Activated CD4-positive, CD25-positive, alpha-beta regulatory T cell treated with anti-CD3 and anti-CD28 coated beads, Interleukin-2, amount 50 U/mL, for 16 hours (primary cell): ENCODE measurements at places on chromosomes 11 and 22.

DNA sequence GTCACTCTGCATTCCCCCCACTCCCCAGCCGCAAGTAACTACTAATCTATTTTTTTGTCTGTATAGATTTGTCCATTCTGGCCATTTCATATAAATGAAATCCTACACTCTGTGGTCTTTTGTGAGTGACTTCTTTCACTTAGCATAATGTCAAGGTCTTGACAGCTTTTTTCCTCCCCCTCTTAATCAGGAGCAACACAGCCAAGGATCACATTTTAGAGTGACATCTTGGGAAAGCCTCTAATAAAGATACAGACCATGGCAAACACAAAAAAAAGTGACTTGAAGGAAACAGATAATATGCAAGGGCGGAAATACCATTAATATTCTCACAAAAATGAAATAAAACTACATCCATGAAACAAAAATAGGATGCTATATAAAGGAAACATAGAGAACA, 43.9 kb downstream of the RAB30 start:
- DNase-seq: no peak

DNA sequence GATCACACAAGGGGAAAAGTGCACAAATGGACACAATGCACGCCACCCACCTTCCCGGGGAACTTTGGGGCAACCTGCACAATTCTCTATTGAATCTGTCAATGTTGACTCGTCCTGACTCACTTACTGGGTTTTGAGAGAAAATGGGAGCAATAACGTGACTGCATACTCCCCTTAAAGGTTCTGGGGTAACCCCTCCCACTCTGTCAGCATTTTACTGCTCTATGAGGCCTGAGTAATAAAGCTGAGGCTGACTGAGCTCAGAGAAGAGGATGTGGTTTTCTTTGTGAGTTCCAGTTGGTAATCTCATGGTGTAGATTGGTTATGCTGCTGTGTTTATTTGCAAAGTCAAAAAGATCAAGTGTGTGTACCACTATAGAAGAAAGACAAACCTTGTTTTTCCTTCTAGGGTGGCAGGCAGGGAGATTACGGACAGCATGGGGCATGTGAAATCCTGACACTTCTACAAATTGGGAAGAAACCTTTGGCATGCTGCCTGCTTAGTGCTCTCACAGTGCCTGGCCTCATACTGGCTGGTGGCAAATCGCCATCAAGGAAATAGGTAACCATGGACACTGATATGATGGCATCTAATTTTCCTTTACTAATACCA, 16.1 kb upstream of the APOA1 start:
- DNase-seq: peak; percentile 55

GRCh38 chr11:76752321-76753143, 30.6 kb upstream of the TSKU start:
- no peak for DNase-seq

DNA sequence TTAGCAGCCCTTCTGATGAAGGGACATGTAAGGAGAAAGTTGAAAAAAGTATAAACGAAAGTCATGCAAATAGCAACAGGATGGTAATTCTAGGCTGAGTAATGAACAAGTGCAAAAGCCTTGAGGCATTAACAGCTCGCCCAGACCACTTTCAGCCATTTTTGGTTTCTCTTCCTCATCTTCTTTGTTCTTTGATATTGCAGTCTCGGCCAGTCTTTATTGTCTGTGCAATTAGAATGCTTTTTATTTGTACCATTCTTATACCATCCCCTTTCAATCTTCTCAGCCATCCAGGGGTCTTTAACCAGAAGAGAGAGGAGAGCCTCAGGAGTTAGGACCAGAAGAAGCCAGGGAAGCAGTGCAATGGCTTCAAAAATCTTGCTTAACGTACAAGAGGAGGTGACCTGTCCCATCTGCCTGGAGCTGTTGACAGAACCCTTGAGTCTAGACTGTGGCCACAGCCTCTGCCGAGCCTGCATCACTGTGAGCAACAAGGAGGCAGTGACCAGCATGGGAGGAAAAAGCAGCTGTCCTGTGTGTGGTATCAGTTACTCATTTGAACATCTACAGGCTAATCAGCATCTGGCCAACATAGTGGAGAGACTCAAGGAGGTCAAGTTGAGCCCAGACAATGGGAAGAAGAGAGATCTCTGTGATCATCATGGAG, 7.3 kb downstream of the TRIM34 start:
- DNase-seq: no peak

DNA sequence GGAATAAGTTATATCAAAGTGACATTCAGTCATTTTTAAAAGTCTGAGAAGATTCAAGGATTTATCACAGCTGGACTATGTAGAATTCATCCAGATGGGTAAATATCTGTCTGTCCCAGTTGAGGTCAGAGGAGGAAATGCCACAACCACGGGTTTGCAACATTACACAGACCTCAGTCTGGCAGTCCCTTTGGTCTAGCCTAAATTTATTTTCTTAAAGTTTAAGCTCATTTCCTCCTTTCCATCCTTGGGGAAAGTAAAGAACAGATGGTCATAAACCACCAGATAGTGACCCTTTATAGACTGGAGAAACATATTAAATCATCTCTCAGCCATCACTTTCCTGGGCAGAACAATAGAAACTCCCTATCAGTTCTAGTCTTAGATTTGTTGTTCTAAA, 238.4 kb upstream of the DDI1 start:
- DNase-seq: no peak

DNA sequence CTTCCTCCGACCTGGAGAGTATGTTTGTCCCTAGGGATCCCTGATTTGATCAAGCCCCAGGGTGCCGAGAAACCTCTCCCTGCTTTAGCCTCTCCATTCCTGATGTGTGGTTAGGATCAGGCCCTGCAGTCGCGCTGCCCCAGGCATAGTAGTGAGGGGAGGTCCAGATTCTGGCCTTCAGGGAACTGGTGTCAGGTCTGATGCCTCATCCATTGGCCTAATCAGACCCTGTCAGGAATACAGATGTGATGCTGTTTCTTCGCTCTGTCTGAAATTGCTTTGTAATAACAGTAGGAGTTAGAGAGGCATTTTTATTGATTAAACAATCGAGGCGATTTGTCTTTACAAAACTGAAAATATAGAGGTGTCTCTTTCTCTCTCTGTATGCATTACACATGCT, 75.2 kb downstream of the GRIK4 start:
- DNase-seq: no peak

DNA sequence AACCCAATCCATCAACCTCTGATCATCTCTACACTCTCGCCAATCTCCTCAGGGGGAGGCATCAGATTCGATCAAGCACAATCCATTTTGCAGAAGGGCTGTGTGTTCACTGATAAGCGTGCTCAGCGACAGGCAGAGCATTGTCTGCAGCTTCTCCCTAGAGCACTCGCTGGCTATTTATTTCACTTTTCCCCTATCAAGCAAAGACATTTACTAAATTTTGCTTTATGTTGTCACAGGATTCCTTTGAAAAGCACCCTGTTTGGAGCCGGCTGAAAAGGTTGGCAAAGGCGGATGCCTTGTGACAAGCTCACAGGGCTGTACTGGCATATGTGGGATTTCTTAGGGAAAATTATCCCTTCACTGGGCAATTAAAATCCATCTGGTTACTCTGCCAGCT, 1381.5 kb upstream of the TENM4 start:
- no peak for DNase-seq

DNA sequence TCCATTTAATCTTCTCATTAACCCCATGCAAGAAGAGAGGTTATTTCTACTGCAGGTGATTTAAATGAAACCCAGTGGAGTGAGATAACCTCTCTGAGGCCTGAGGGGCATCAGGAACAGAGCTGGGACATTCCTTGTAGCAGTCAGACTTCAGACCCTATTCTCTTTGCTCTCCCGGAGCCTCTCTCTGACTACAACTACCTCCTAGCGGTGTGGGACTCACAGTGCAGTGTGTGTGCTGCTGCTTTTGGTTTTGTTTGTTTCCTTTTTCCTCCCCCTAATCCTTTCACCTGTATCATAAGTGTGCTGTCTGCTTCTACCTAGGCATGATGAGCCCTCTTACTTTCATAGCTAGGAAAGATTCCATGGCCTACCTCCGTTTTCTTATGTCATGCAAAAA, 769.6 kb downstream of the NTM start:
- no peak for DNase-seq

DNA sequence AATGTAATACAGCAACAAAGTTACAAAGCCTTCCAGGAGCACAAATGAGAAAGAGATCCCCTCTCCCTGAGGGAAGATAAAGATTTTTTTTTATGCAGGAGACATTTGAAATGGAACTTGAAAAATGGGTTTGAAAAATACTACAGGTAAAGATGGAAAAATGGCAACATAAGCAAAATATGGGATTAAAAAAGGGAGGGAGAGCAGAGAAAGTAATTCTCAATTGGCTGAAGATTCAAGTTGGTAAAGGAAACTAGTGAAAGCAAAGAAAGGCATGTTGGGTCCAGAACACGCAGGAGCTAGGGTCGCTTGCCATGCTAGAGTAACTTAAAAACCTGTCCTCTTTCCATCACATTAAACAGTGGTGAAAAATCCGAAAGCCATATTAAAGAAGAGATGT, 1.5 kb downstream of the ZW10 start:
- no peak for DNase-seq

DNA sequence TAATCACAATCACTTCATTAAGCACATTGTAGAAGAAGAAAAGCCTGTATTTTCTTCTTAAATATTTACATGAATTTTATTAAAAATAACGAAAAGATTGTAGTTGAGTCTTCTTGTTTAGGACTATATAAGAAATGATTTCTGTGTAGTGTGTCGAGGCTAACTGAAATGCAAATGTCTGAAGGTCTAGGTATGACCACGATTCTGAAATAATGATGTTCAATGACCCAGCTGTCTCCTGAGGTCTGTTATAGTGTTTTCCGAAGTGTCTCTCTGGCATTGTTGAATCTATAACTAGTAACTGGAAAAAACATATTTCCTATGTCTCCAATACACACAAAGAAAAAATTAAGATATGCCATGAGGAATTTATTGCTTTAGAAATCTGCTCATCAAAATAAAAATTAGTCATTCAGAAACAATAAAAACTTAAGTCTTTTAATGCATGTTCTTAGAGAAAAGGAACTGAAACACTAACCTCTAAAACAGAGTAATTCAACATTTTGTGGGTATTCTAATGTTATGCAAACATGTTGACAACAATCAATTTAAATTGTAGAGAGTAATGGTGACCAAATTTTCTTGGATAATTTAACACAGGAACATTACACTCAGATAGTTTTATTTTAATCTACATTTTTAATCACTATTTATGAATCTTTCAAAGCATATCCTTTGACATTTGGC, 55.0 kb downstream of the CASP12 start:
- DNase-seq: no peak

DNA sequence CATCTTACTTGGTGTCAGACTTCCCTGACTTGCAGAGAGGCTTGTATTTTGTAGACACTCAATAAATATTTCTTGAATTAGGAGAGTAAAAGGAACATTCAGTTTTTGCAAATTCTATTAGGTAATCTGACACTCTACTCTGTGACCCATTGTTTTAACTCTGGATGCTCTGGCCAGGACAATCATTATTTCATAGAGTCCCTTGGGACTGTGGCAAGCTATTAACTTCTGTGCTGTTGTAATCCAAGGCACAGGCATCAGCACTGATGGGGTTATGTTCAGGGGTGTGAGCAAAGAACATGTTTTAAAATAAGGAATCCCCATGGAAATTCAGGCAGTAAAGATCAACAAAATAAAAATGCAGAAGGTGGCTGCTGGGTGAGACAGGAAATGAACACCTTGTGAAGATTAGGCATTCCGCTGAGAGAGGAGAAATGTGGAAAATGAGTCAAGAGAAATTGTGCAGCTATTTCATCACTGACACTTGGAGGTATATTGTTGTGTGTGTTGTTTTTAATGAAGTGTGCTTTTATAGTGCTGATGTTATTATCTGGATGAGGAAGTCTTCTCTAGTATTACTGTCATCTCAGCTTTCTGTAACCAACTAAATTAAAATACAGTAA, 175.2 kb downstream of the WNT11 start:
- no peak for DNase-seq

GRCh38 chr11:64057890-64058289, 22.2 kb downstream of the FLRT1 start:
- no peak for DNase-seq

DNA sequence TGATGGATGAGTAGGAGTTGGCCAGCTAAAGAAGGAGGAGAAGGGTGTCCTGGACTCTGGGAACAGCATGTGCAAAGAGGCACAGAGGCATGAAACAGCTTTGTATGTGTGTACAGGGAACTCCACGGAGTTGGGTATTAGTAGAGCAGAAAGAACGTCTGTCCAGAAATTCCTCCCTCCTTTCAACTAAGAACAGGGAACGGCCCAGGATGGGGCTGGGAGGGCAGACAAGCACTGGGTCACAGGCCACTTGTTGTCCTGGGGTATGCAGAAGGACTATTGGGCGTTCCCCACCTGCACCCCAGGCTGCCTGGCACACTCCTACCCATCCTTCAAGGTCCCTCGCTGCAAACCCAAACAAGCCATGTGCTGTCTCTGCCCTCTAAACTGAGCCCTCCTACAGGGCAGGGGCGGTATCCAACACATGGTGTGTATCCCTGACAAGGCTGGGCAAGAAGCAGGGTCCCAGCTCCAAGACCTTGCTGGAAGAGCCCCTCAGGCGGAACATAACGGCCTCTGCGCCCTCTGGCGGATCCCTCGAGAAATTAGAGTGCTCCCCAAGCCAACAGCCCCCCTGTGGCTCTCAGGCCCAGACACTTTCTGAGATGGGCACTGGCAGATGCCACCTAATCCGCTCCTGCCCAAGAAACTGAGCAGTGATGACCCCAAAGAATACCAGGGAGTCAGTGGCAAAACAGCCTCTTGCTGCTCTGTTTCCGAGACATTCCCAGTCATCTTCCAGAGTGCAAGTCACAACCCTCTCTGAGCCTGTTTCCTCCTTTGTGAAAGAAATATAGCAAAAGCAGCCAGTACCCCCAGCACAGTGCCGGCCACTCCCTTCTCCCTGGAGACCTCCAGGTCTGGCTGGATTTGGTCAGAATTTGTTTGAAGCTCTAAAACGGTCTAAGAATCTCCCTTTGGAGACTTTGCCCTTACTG, 1.6 kb upstream of the ELFN2 start:
- peak; percentile 21 for DNase-seq

GRCh38 chr22:26797910-26798309, 140.5 kb downstream of the MIAT start:
- no peak for DNase-seq

DNA sequence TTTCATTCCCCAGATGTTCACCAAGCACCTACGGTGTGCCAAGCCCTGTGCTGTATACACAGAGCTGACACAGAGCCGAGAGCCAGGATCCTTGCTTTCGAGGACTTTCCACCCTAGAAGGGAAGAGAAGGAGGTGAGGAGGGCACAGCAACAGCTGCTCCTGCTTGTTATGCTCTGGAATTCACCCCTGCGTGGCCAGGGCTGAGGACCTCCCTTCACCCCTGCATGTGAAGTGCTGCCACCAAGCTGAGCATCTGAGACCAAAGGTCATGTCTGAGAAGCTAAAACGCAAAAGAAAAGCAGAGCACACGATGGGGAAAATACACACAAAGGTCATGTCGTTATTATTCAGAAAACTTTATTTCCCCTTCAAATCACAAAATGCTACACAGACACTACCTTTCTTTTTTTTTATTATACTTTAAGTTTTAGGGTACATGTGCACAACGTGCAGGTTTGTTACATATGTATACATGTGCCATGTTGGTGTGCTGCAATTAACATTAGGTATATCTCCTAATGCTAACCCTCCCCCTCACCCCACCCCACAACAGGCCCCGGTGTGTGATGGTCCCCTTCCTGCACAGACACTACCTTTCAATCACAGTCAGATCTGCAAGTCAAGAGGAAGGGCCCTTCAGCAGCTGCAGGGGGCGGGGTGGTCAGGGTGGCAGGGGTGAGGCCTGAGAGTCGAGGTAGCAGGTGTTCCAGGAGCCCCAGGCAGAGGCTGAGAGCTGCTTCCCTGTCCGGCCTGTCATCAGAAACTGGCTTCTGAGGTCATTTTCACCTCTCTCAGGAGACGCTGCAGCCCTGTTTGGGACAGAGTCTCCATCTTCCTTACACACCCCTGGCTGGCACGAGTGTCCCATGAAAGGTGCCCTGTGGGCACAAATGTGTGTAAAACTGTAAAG, 40.1 kb upstream of the PRR5 start:
- DNase-seq: no peak
